T-helper 17 cell (primary cell): ENCODE measurements at places on chromosomes 3 and 15. TPM values are rescaled to one million over a fixed set of nuclear protein-coding genes. Genes with fewer than 3 reads are reported as not detected.

Gene IMPG2
- 0.47 TPM for total RNA-seq

Gene ANKRD63
- total RNA-seq = not detected

Gene SLC28A1
- not detected for total RNA-seq

Gene SAXO2
- total RNA-seq = 0.68 TPM

Gene C2CD4A
- 0.60 TPM for total RNA-seq

Gene GOLGA8M
- 1.0 TPM for total RNA-seq

Gene SSUH2
- not detected for total RNA-seq

DNA sequence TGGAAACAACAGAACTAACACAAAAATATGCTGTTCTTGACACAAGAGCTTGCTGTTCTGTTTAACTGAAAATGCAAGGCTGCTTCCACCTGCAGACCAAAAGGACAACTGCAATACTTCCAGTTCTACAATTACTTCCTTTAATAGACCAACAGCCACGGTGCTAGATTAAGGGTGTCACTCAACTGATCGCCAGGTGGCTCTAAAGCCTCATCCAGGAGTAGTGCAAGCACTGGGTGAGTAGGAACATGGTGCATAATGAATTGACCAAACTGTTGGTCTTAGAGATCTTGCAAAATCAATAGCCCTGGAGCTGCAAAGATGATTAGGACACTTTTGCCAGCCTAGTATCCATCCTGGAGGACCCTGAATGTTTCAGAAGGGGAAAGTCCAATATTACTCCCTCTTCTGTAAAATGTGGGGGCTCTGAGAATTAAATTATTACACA is 3.6 kb upstream of the CLDN16 start:
- H3K27me3 ChIP-seq = peaks cover 11% of the 10 kb centered on the region
- no peaks in the 10 kb centered on the region for H3K36me3 ChIP-seq
- no peak overlapping the region for H3K4me3 ChIP-seq
- H3K27ac ChIP-seq = no peak overlapping the region

DNA sequence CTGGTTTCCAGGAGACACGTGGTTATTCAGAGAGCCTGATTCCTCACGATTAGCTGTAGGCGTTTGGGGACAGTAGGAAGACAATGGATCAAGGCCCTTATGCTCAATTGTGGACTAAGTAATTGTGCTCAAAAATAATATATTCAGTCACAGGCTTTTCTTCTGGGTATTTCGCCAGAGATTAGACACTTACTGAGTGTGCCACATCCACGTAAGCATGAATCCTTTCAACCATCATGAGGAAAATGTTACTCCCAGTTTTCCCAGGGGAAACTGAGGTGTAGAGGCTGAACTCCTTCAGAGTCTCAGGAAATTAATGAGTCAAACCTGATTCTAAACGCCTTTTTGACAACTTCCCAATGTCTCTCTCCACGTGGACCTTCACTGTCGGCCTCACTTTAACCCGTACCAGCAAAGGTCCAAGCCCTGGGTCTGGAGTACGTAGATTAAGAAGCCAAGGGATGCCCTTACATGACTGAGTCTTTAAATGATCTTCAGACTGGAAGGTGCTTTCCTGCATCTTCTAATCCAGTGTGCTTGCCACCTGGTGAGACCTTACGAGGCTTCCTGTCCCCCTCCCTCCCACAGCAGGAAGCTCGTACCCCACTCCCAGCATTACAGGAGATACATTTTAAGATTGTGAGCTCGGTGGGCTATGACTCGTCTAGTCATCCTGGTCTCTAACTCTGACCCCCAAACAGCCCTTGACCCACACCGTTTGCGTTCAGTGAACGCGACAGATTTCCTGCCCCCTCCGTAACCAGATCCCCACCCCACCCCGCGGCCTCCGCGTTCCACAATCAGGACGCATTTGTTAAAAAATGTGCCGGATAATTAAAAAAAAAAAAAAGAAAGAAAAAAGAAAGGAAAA is 1.7 kb downstream of the PKM start:
- H3K36me3 ChIP-seq = peaks cover 3% of the 10 kb centered on the region
- H3K27ac ChIP-seq = peak overlapping the region; percentile 100
- peaks cover 51% of the 10 kb centered on the region for H3K4me1 ChIP-seq
- peak; percentile 15 for DNase-seq
- H3K4me3 ChIP-seq = peak overlapping the region; percentile 99

- no peak overlapping the region for H3K4me3 ChIP-seq
- no peaks in the 10 kb centered on the region for H3K36me3 ChIP-seq
- no peaks in the 10 kb centered on the region for H3K27me3 ChIP-seq
- H3K4me1 ChIP-seq = peaks cover 34% of the 10 kb centered on the region
- no peak for DNase-seq
- no peak overlapping the region for H3K27ac ChIP-seq
Observed at GRCh38 chr15:28989239-28989830, 103.6 kb downstream of the APBA2 start.

GRCh38 chr3:123068601-123069381 is 2.0 kb downstream of the PDIA5 start:
- DNase-seq = no peak
- peaks cover 28% of the 10 kb centered on the region for H3K4me1 ChIP-seq
- H3K36me3 ChIP-seq = no peaks in the 10 kb centered on the region

GRCh38 chr3:146313031-146313745 is 62.3 kb upstream of the PLSCR4 start:
- H3K27me3 ChIP-seq = peaks cover 9% of the 10 kb centered on the region
- H3K4me1 ChIP-seq = no peaks in the 10 kb centered on the region
- H3K27ac ChIP-seq = no peak overlapping the region
- no peaks in the 10 kb centered on the region for H3K36me3 ChIP-seq
- DNase-seq = no peak
- H3K4me3 ChIP-seq = no peak overlapping the region

DNA sequence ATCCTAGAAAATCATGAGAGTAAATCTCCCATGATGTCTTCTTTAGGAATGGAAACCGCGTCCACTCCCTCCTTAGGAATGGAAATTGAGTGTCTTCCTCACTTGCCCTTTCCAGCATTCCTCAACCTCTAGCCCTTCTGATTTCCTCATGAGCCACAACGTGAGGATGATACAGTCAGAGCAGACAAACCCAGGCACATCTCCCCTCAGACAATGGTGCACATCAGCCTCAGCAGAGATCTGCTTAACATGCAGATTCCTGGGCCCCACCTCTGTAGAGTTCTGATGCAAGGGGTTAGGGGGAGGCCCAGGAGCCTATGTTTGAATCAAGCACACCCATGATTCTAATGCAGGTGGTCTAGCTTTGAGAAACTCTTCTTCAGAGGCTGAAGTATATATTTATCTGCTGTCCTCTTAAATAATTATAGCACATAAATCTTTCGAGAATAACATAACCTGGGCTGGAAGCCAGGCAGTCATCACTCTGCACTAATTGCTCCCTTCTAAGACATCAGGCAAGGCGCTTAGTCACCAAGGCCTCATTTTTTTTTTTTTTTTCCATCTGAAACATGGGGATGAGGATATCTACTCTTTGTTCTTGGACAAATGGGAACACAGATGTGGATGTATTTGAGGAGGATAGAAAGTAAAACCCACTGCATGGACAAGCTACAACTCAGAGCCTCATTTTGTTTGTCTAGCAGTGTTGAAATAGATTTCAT is 81.7 kb downstream of the PRICKLE2 start:
- H3K4me1 ChIP-seq = no peaks in the 10 kb centered on the region
- no peak for DNase-seq
- no peak overlapping the region for H3K4me3 ChIP-seq
- peaks cover 15% of the 10 kb centered on the region for H3K27me3 ChIP-seq
- no peaks in the 10 kb centered on the region for H3K36me3 ChIP-seq

DNA sequence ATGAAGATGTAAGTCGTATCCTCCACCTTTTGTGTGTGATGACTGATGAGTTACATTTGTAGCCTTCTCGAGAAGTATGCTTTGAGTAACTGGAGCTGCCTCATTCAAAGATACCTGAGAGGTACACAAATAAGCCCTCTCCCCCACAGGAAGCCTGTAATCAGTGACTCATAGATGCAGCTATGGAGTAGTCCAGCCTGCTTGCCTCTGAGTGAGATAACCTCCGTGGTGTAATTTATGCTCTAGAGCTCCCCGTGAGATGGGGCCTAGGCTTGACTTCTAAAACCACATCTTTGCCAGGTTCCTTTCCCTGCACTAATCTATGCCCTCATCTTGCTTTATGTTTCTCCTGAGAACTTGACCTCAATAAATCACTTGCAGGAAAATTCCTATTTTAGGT is 291.7 kb downstream of the SUCLG2 start:
- H3K36me3 ChIP-seq = no peaks in the 10 kb centered on the region
- DNase-seq = no peak
- peak overlapping the region; percentile 49 for H3K27ac ChIP-seq

- H3K36me3 ChIP-seq = no peaks in the 10 kb centered on the region
- H3K27me3 ChIP-seq = no peaks in the 10 kb centered on the region
- no peak for DNase-seq
- H3K4me1 ChIP-seq = no peaks in the 10 kb centered on the region
- H3K4me3 ChIP-seq = no peak overlapping the region
Observed at GRCh38 chr3:64668582-64669510, 19.0 kb downstream of the ADAMTS9 start.

DNA sequence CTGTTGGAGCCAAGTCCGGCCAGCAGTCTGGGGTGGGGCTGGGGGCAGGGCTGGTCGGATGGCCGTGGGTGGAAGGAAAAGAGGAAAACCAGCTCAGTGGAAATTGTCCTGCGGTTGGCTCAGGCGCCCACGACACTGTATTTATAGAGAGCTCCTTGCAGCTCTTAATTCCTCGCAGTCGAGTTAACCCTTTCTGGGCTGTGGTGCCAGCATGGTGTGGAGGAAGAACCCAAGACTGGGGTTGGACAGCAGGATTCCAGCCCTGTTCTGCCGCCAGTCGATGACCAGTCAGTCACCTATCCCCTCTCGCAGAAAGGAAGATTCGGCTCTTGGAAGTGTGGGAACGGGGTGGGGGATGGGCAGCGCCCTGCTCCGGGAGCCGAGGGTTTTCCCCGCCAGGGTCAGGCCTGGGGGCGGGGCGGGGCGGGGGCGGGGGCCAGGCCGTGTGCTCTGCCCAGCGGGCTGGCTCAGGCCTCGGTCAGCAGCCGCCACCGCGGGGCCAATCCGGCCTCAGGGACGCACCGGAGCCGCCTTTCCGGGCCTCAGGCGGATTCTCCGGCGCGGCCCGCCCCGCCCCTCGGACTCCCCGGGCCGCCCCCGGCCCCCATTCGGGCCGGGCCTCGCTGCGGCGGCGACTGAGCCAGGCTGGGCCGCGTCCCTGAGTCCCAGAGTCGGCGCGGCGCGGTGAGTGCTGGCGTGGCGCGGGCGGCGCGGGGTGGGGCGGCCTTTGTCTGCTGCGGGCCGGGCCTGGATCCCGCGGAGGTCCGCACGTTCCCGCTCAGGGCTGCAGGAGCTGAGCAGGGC is at the start of gene CD276:
Gene CD276, plus strand, starts transcription at position 607 of the 804 bp plus-strand sequence. CDS start 15,257 bp downstream, outside the sequence.
- peak within 1 kb of the TSS; percentile 73 for H3K27ac ChIP-seq
- peak within 1 kb of the TSS; percentile 88 for H3K4me3 ChIP-seq
- H3K36me3 ChIP-seq = peaks cover 3% of the 10 kb centered on the region
- peaks cover 15% of the 10 kb centered on the region for H3K4me1 ChIP-seq
- DNase-seq = no peak

DNA sequence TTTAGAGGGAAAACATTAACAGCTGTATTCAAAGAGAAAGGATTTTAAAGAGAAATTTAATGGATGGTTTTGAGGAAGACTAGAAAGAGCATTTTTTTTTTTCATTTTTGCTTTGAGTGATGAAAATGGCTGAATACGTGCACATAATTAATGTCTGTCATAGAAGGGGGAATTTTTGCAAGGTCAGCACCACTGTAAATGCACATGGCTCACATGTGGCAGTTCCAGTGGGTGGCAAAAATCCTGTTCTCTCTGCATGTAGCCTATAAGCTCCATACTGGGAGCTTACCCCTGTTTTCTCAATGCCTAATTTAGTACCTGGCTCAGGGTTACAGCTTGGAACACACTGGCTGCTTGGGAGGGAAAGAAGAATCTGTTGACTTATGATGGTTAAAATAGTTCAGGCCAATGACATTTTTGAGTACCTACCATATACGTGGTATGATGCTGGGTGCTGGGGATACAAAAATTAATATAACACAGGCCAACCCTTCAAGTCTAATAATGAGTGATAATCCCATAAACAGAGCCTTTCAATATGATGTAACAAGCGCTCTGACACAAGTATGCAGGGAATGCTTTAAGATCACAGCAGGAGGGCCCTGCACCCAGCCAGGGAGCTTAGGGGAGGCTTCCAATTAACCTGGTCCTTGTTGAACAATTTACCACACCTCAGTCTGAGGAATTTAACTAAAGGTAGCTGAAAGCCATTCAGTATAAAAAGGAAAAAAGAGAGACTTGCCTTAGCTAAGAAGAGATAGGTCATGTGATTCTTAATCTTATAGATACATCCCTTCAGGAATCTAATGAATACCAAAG is 33.0 kb downstream of the HSPBAP1 start:
- H3K4me1 ChIP-seq = peaks cover 2% of the 10 kb centered on the region
- H3K36me3 ChIP-seq = peaks cover 8% of the 10 kb centered on the region
- H3K27ac ChIP-seq = no peak overlapping the region
- no peak overlapping the region for H3K4me3 ChIP-seq
- H3K27me3 ChIP-seq = no peaks in the 10 kb centered on the region

GRCh38 chr3:32414522-32415202 is 23.0 kb downstream of the CMTM7 start:
- peaks cover 44% of the 10 kb centered on the region for H3K4me1 ChIP-seq
- H3K4me3 ChIP-seq = peak overlapping the region; percentile 65

- no peak overlapping the region for H3K4me3 ChIP-seq
- no peaks in the 10 kb centered on the region for H3K4me1 ChIP-seq
- no peaks in the 10 kb centered on the region for H3K36me3 ChIP-seq
- no peak for DNase-seq
Observed at GRCh38 chr3:28039829-28040228, 201.6 kb upstream of the CMC1 start.

DNA sequence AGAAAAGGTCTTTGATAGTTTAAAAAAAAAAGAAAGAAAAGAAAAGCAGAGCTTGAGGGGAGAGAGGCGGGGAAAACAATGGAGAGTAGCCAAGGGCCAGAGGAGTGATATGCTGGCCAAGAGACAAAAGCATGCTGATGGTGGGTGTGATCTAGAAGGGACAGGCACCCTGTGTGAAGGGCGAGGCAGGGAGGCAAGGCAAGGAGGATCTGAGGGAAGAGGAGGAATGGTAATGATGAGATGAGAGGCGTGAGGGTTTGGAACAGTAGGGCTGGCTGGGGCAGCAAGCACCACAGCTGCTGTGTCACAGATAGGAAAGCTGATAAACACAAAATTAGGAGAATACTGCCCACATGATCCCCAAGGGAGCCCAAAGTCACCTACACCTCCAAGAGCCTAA is 65.5 kb downstream of the LARS2 start:
- H3K27me3 ChIP-seq = no peaks in the 10 kb centered on the region
- DNase-seq = no peak
- no peaks in the 10 kb centered on the region for H3K4me1 ChIP-seq
- peaks cover 9% of the 10 kb centered on the region for H3K36me3 ChIP-seq
- no peak overlapping the region for H3K4me3 ChIP-seq
